ENCODE measurements at places on chromosomes 2 and 18.

DNA sequence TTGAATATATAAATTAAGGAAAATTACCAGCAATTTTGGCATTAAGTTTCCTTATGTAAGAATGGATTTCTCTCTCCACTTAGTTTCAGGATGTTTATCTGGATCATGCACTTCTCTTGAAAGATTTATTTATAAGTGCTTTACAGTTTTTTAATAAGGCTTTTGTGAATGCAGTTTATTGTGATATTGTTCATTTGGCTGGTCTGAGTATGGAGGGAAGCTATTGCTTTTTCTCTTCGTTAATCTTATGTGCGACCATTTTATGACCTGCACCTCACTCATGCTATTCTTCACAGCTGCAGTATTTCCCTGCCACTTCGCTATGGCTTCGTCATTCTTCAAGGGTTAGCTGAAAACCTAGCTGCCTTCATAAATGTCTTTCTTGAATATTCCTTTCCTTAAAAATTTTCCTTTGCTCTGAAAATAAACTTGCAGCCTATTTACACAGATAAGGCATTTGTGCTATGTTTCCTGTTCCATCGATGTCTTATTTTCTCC, 233.4 kb downstream of the SOCS6 start:
- no peak for DNase-seq

- no peak for DNase-seq
Observed at GRCh38 chr2:66445076-66445924, 10.4 kb downstream of the MEIS1 start.

DNA sequence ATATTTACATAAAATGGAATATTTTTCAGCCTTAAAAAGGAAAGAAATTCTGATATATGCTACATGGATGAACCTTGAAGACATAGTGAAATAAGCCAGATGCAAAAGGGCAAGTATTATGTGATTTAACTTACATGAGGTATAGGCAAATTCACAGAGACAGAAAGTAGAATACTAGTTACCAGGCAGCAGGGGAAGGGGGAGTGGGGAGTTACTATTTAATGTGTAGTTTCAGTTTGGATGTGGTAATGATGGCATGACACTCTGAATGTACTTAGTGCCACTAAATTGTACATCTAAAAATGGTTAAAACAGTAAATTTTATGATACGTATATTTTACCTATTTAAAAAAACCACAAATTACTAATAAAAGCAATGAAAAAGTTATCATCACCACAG, 12.1 kb downstream of the METTL4 start:
- DNase-seq = no peak

DNA sequence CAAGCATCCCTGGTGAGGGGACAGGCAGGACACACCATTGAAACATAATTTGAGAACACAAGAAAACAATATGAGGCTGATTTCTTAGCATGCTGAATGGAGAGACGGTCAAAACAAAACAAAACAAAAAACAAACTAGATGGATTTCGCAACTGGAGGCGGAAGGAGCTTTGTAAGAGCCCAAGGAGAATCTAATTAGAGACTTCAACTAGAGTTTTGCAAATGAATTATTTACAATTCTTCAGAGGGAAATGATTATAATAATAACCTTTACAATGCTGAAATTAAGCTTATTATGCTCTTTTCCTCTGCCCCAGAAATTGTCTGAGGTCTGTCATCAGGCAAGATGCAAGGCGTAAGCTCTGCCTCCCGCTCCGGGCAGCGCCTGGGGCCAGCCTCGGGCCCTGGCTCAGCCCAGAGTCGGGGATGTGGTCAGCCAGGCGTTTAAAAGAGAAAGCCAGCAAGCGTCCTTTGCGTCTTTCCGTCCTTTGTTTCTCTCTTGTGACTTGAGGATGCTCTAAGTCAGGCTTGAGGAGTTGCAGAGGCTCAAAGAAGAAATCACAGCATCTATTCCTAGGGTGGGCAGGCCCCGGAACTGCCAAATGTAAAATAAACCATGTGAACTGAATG, 139.6 kb downstream of the TWIST2 start:
- DNase-seq = no peak

DNA sequence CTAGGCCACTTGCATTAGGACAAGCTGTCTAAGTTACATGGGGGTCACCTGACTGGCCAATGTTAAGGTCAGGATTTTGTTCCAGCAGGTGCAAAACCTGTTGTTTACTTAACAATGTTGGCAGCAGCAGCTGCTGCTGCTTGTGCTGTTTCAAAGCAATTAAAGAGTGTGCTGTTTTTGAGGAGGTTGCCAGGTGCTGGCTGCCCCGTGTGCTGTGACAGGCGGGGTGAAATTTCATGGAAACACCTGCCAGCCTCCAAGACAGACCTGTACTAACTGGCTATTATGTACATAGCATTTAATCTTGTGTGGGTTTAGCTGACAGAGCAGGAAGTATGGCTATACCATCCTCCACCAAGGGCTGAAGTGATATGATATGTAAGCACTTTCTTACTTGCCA, 224.9 kb downstream of the ASXL3 start:
- no peak for DNase-seq

GRCh38 chr2:159609811-159610549, 6.4 kb downstream of the BAZ2B start:
- no peak for DNase-seq

DNA sequence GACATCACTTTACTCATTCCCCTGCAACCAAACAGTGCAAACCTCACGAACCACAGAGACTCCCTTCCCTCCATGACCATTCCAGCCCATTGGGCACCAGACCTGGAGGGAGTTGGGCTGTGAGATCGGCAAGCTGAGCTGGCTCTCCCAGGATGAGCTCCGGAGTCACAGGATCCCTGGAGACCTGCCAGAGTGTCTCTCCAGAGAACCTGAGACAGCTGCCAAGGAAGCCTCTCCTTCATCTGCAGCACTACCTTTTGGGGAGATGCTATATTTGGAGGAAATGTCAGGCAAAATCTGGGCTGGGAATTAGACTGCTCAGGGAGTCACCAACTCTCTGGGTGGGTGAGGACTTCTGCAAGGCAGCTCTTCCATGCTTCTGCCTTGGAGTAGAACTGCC, 417.4 kb downstream of the TNS1 start:
- DNase-seq = no peak

- DNase-seq = no peak
Observed at GRCh38 chr18:12067671-12068070, 26.0 kb upstream of the ANKRD62 start.

GRCh38 chr2:134079373-134079772, 174.5 kb upstream of the MGAT5 start:
- DNase-seq = no peak

GRCh38 chr2:127418300-127419111, at the start of gene PROC:
Gene PROC (plus strand): TSS chr2:127418427. CDS start chr2:127419943, 1,516 bp downstream.
- no peak for DNase-seq

All from HFFc6 (cell line).